ENCODE measurements at places on chromosomes 1 and 21.
A peak's percentile ranks its signal among the peaks of the same experiment; 100 is the strongest.

- DNase-seq: no peak
Measured at GRCh38 chr1:231734417-231734816, 107.8 kb downstream of the DISC1 start.

DNA sequence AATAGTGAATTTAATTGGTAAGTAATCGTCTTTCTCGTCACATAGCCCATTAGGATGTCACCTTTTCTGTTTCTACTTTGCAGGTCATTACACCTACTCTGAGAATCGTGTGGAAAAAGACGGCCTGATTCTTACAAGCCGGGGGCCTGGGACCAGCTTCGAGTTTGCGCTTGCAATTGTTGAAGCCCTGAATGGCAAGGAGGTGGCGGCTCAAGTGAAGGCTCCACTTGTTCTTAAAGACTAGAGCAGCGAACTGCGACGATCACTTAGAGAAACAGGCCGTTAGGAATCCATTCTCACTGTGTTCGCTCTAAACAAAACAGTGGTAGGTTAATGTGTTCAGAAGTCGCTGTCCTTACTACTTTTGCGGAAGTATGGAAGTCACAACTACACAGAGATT lies 23.3 kb downstream of the PARK7 start:
- DNase-seq: no peak

DNA sequence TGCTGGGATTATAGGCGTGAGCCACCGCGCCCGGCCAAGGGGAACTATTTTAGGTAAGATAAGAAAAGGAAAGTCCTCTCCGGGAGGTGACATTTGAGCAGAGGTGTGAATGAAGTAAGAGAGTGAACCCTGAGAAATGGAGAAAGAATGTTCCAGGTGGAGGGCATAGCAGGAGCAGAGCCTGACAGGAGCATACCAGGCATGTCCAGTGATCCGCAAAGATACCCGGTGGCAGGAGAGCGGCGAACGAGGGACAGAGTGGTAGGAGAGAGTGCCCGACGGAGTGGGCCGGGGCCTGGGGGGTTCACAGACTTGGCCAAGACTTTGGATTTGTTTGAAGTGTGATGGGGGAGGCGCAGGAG lies 7.9 kb upstream of the RPS6KA1 start:
- DNase-seq: no peak

DNA sequence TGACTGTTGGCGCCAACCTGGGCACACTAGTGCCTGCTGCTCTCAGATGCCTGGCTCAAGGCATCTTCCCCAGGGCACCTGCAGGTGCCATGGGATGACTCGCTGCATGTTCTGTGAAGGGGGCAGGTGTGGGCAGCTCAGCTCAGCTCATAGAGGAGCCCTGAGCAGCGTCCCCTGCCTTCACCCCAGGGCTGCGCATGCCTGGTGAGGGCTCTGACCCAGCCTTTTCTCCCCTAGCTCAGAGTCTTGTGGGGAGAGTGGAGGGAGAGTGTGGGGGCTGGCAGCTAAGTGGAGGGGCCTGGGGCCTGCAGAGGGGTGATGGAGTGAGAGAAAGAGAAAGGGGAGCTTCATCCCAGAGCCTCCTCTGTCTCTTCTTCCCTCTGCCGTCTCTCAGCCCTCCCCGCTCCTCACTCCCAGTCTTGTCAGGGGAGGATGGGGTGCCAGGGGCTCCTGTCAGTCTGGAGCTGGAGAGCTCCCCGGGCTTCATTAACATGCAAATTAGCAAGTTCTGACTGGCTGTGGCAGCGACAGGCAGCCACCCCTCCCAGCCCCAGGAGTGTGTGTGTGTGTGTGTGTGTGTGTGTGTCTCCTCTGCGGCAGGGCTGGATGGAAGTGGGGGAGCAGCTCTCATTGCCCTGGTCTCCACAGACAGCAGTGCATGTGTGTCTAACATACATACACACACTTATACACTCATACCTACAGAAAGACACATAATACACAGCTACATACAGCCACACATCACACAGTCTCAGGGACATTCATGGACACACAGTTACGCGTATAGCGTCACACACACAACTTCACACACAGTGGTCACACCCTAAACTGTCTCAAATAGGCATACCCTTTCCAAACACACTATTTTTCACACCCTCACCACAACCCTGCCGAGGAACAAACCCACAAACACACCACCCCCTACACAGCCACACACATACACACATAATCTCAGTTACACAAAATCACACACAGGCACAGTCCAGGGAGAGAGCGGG lies 34.0 kb downstream of the FOXO6 start:
- DNase-seq: peak; percentile 90

DNA sequence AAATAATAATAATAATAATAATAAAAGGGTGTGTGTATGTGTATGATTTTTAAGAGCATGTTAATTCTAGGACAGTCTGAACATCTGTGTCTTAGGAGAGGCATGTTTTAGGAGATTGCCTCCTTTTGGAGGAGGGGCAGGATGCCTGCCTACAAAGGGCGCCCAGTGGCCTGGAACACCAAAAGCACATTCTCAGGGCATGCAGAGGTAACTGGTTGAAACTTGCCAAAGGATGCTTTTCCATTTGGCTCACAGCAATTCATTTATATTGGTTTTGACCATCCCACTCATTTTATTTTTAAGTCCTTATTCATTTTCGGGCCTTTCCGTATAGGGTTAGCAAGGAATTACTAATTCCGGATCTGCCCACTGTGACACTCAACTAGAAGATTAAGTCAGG lies 21.1 kb upstream of the LAMC2 start:
- DNase-seq: no peak

DNA sequence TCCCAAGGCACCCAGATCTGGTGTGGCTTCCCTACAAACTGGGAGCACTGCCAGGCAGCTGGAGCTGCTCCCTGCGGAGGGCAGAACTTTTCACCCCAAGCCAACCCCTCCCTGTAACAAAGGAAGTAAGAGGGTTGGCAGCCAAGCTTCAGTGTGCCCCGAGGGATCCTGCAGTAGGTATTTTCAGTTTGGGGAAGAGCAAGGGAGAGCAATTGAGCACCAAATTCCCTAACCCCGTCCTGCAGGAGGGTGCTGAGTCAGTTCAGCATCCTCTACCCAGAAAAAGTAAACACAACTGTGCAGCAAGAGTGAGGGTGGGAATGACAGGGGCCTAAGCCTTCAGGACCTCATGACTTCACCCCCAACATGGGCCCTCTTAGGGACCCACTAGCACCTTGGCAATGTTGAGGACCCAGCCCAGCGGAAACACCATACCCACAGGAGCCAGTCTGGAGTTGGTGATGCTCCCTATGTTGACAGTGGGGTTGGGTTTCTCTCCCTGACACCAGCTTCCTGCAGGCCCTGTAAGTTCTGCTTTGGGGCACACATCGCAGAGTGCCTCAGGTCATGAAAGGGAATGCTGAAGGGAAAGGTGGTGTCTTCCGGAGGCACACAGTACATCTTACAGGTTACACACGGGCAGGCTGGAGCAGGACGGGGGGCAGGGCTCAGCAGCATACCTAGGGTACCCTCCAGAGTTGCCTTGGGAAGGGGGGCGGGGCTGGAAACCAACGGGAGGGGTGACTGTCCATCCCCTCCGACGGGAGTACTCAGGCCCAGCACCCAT lies 14.8 kb downstream of the SH3BP5L start:
- no peak for DNase-seq

All from iPS-NIHi11 (cell line).